ENCODE measurements at places on chromosomes 13 and 19. TPM values are rescaled to one million over a fixed set of nuclear protein-coding genes. Genes with fewer than 3 reads are reported as not detected.

DNA sequence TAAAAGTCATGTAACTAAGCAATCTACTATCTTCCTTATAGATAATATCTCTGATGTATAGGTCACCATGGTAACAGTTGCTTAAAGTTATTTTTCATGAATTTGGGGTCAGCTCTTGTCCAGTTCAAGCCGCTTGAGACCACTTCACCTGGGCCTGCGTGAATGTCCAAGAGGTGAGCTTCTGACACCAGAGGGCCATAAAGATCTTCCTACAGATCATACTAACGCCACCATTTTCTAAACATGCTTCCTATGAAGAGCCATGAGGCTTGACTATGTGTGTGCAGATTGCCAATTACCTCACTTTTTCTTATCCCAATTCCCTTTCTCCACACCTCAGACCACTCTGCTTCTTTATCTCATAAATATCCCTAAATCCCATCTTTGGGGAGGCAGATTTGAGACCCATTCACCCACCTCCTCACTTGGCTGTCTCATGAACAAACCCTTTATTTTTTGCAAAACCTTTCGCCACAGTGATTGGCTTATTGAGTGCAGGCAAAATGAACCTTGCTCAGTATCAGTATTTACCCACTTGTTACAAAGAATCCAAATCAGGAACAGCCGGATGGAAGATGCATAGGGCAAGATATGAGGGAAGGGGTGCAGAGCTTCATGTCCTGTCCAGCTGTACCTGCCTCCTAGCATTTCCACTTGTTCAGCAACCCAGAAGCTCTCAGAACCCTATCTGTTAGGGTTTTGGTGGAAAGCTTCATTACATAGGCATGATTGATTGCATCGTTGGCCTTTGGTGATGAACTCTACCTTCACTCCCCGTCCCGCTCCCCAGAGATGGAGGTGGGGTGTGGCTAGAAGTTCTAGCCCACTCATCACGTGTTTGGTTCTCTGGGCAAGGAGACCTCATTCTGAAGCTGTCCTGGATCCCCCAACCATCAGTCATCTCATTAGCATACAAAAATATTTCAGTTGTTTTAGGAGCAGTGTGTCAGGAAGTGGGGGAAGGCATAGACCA is 34.2 kb downstream of the FAM187B start:
- no peak for DNase-seq

- no peak for DNase-seq
Measured at GRCh38 chr19:51131780-51132680, 7.3 kb downstream of the SIGLEC9 start.

GRCh38 chr13:112241288-112241687 is 134.9 kb upstream of the SPACA7 start:
- no peak for DNase-seq

- no peak for DNase-seq
Measured at GRCh38 chr13:110921209-110921608, 6.3 kb upstream of the ANKRD10 start.

DNA sequence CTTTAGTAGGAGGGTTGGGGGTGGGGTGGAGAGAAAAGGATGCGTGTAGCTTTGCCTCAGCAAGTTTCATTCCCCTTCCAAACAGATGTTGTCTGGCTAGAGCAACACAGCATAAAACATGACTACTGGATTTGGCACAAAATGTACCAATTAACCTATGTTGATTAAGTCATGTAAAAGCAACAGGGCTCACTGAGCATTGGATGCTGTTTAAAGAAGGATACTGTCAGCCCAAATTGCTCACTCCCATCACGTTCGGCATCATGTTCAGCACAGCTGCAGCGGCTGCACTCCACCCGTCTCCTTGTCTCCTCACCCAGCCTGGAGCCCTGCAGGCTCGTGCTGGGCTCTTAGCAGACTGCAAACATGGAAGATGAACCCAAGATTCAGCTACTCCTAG is 77.5 kb downstream of the DLEU7 start:
- DNase-seq, result no peak

GRCh38 chr13:59744747-59745391 is 418.9 kb downstream of the DIAPH3 start:
- DNase-seq, result peak; percentile 1

- DNase-seq, result no peak
Measured at GRCh38 chr19:3670796-3671679, 29.2 kb downstream of the PIP5K1C start.

DNA sequence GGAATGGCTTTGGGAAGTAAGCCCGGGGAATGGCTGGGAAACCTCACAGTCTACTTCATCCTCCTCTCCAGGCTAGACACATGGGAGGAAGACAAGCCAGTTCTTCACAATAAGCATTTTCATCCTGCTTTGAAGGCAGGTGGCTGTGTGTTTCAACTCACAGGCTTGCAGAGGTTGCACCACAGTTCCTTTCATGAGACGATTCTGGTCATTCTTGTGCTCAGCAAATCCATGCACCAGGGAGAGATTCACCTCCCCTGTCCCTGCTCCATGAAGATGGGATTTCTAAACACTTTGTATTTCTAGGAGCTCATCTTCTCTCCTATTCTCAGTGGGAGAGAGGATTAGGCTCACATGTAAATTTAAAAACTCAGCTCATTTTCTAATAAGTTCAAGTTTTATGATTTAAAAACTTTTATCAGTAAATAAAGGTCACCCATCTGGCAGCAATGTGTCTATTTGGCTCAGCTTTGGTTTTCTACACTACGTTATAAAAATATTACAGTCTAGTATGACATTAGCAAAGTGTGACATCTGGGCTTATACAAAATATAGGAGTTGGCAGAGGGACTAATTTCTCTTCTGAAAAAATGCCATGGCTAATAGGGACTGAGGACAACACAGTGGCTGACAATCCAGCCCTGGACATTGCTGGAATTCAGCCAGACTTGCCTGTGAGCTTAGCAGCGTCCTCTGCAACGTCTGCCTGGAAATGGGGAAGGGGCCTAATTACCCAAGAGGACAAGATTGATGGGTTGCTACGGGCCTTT is 283.2 kb upstream of the SLC10A2 start:
- DNase-seq, result no peak

DNA sequence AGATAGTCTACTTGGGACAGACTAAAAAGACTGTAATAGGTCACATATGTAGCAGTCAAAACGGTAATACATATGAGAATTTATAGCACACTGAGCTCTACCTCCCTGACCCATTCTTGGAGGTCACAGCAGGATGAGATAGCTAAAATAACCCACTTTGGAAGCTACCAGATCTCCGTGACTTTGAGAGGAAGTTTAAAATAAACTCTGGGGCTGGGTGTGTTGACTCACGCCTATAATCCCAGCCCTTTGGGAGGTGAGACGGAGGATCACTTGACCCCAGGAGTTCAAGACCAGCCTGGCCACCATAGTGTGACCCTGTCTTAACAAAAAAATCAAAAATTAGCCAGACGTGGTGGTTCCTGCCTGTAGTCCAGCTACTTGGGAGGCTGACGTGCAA is 45.3 kb downstream of the DHRS12 start:
- no peak for DNase-seq

DNA sequence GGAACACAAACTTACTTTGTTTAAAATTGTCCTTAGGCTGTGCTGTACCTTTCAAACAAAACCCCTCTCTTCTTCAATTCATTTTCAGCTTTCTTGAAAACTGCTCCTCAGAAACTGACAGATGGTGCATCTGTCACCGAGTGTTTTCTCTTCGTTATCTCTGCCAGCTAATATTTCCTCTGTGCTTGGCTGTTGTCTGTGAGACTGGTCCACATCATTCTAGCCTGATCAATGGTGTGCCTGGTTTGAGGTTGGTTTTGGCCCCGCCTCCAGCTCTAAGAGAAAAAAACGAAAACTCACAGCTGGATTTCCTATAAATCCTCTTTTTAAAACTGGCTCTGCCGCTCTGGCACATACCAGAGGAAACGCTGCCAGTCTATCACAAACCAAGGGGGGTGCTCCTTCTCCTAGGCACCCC is 79.7 kb downstream of the STARD13 start:
- DNase-seq, result no peak

DNA sequence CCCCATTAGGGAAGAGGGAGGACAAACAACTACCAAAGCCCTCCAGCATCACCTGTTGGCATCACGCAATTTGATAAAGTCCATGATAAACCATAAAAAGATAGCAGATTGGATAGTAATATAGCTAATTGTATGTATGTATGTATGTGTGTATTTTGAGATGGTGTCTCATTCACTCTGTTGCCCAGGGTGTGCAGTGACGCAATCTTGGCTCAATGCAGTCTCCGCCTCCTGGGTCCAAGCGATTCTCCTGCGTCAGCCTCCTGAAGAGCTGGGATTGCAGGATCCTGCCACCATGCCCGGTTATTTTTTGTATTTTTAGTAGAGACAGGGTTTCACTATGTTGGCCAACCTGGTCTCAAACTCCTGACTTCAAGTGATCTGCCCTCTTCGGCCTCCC is 74.6 kb upstream of the RNF113B start:
- DNase-seq, result no peak

- no peak for DNase-seq
Measured at GRCh38 chr19:16261584-16262368, 62.9 kb upstream of the KLF2 start.

GRCh38 chr13:74922963-74923362 is 559.0 kb downstream of the TBC1D4 start:
- no peak for DNase-seq

- no peak for DNase-seq
Measured at GRCh38 chr13:50344717-50345116, 329.5 kb downstream of the KCNRG start.

Gene CCL25
- not detected for total RNA-seq

Gene NLRP4
- not detected for total RNA-seq

Gene TLE6
- 21.3 TPM for total RNA-seq

Gene INSR
- total RNA-seq, result 0.64 TPM

Gene ZNF792
- total RNA-seq, result 3.9 TPM

Gene CDX2
- total RNA-seq, result not detected

Gene NCAN
- total RNA-seq, result not detected
